ENCODE measurements at places on chromosomes 16 and 17. TPM values are rescaled to one million over a fixed set of nuclear protein-coding genes. Genes with fewer than 3 reads are reported as not detected.

AATK gene
- total RNA-seq, result 1.8 TPM

RGS11 gene
- 0.10 TPM for total RNA-seq

DNA sequence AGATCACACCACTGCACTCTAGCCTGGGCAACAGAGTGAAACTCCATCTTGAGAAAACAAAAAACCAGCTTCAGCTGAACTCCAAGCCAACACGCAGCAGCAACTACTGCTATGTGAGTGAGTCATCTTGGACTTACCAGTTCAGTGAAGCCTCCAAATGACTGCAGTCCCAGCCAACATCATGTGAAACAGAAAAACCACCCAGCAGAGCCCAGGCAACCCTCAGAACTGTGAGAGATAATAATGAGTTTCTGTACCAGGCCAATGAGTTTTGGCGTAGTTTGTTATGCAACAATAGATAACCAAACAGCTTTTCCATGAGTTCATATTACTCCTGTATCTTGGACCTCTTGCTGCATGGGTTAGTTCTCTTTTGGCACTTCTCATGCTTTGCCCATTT is 23.3 kb downstream of the PHF12 start:
- H3K27ac ChIP-seq, result peak overlapping the region; percentile 38
- no peaks in the 10 kb centered on the region for H3K27me3 ChIP-seq
- peaks cover 87% of the 10 kb centered on the region for H3K36me3 ChIP-seq
- peak; percentile 30 for DNase-seq

KRT32 gene
- total RNA-seq, result not detected

- H3K4me3 ChIP-seq, result no peak overlapping the region
- no peaks in the 10 kb centered on the region for H3K36me3 ChIP-seq
- peaks cover 8% of the 10 kb centered on the region for H3K4me1 ChIP-seq
- peak; percentile 16 for DNase-seq
- H3K27ac ChIP-seq, result no peak overlapping the region
Observed at GRCh38 chr17:10156948-10157607, 41.3 kb downstream of the GAS7 start.

GRCh38 chr17:77723909-77724875 is 234.3 kb upstream of the TNRC6C start:
- H3K4me1 ChIP-seq, result peaks cover 3% of the 10 kb centered on the region
- no peak overlapping the region for H3K4me3 ChIP-seq
- no peak for DNase-seq
- H3K27ac ChIP-seq, result no peak overlapping the region

DNA sequence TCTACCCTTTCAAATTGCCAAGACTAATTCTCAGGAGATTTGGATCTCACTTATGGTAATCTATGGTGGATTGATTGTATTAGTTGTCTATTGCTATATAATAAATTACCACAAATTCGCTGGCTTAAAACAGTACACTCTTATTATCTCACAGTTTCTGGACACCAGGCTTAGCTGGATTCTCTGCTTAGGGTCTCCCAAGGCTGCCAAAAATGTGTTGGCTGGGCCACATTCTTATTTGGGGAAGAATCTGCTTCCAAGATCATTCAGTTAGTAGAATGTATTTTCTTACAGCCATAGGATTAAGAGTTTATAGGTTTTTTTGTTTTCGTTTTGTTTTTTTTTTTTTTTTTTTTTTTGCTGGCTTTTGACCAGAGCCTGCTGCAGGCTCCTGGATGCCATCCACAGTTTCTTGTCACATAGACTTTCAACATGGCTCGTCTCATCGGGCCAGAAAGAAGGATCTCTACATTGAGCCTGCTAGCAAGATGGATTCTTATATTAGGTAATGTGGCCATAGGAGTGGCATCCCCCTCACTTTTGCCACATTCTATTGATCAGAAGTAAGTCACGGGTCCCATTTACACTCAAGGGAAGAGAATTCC is 415.3 kb downstream of the KIF2B start:
- DNase-seq, result no peak
- no peaks in the 10 kb centered on the region for H3K4me1 ChIP-seq
- H3K27ac ChIP-seq, result no peak overlapping the region
- H3K4me3 ChIP-seq, result no peak overlapping the region
- H3K27me3 ChIP-seq, result no peaks in the 10 kb centered on the region

- no peak overlapping the region for H3K4me3 ChIP-seq
- no peaks in the 10 kb centered on the region for H3K27me3 ChIP-seq
- no peaks in the 10 kb centered on the region for H3K36me3 ChIP-seq
- H3K27ac ChIP-seq, result no peak overlapping the region
- no peak for DNase-seq
Observed at GRCh38 chr17:18963126-18964017, 11.4 kb downstream of the SLC5A10 start.

GRCh38 chr16:51148678-51149228 is 2.3 kb downstream of the SALL1 start:
- H3K27me3 ChIP-seq, result peaks cover 58% of the 10 kb centered on the region
- no peak overlapping the region for H3K27ac ChIP-seq

RND2 gene
- not detected for total RNA-seq

DNA sequence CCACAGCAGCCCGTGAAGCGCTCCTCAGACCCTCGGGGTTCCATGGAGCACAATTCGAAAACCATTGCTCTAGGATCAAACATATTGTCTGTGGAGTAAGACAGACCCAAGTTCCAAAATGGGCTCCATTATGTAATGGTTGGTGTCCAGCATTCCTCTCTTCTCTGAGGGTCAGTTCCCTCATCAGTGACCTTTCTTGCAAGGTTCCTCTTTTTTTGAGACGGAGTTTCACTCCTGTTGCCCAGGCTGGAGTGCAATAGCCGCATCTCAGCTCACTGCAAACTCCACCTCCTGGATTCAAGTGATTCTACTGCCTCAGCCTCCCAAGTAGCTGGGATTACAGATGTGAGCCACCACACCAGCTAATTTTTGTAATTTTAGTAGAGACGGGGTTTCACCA is 28.4 kb downstream of the PLXDC1 start:
- H3K36me3 ChIP-seq, result no peaks in the 10 kb centered on the region
- DNase-seq, result no peak
- no peaks in the 10 kb centered on the region for H3K27me3 ChIP-seq
- no peak overlapping the region for H3K27ac ChIP-seq
- peaks cover under 1% of the 10 kb centered on the region for H3K4me1 ChIP-seq

DBNDD1 gene
- not detected for total RNA-seq

- H3K36me3 ChIP-seq, result no peaks in the 10 kb centered on the region
- no peaks in the 10 kb centered on the region for H3K27me3 ChIP-seq
- H3K4me1 ChIP-seq, result peaks cover 19% of the 10 kb centered on the region
- peak; percentile 37 for DNase-seq
- peak overlapping the region; percentile 40 for H3K27ac ChIP-seq
Observed at GRCh38 chr17:30550512-30551273, 73.5 kb downstream of the GOSR1 start.

ICAM2 gene
- total RNA-seq, result 122 TPM

DNA sequence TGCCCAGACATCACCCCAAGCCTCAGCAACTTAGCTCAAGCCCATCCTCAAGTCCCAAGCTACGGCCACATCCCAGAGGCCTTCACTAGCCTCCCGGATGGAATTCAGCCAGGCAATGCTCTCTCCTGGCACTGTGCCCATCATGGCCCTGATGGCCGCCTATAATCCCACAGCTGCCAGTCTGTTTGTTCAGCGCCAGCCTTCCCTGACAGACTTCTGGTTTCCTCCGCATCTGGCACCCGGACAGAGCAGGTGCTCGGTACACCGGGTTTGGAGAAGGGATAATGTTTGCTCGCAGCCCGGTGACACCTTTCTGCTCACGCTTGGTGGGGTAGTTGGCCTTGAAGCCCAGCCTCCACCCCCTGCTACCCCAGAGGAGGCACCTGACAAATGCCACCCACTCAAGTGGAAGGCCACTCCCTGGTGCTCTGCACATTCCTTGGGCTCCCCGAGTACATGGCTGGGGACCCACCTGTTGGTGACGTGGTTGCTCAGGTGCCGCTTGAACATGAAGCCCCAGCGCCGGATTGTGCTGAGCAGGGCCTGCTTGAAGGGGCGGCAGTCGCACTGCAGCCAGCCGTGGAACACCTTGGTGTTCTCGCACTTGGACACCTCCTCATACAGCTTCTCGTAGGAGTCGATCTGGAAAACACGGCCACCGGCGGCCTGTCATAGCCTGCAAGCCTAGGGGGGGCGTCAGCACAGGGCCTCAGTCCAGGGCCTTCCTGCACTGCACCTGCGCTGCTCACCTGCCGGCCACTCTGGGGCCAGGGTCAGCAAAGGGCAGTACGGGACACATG is 47.1 kb downstream of the DNAH17 start:
- H3K4me3 ChIP-seq, result no peak overlapping the region
- no peak for DNase-seq
